ENCODE measurements at places on chromosomes 16 and 17.

DNA sequence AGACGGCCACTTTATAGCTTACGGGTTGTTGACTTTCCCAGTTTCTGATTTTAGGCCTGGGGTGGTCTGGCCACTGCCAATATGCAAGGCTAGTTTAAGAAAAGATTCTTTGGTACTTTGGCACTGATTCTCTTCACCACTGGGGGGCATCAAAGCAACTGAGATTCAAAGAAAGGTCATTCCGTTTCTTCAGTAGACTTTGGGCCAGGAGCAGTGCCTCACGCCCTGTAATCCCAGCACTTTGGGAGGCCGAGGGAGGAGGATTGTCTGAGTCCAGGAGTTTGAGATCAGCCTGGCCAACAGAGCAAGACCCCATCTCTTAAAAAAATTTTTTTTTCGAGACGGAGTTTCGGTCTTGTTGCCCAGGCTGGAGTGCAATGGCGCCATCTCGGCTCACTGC, 53.0 kb downstream of the RPA1 start:
- no peak for DNase-seq

GRCh38 chr17:36136036-36136435, 32.4 kb downstream of the CCL4 start:
- DNase-seq = no peak

- peak; percentile 10 for DNase-seq
Observed at GRCh38 chr16:11914210-11915113, 1.3 kb downstream of the GSPT1 start.

DNA sequence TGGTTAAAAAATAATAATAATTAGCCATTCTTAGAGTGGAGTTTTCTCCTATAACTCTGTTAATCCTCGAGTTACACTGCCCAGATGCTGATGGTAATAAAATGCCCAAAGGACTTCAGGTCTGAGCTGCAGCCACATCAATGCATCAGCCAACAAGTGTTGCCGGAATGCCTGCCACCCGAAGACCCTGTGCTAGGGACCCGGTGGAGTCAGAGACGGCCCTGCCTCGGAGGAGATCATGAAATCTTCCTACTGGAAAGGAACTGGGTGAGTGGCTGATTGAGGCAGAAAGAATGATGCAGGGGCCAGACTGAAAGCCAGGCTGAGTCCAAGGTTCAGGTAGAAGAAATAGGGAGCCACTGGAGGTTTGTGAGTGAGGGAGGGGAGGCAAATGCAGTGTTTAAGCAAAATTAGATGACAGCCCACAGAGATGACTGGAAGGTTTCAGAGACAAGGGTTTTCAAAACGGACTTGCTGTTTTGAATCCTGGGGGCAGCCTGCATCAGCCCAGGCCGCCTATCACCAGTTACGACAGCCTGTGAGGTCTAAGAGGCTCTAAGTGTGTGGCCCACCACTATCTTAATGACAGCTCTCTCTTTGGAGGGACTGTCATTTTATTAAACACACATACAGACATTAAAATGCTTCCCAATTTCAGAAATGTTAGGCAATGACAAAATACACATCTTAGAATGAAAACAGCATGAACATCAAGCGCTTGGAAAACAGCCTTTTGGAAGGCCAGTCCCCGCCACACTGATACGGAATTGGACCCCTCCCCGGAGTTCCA, 100.0 kb downstream of the ZNF423 start:
- DNase-seq = no peak

DNA sequence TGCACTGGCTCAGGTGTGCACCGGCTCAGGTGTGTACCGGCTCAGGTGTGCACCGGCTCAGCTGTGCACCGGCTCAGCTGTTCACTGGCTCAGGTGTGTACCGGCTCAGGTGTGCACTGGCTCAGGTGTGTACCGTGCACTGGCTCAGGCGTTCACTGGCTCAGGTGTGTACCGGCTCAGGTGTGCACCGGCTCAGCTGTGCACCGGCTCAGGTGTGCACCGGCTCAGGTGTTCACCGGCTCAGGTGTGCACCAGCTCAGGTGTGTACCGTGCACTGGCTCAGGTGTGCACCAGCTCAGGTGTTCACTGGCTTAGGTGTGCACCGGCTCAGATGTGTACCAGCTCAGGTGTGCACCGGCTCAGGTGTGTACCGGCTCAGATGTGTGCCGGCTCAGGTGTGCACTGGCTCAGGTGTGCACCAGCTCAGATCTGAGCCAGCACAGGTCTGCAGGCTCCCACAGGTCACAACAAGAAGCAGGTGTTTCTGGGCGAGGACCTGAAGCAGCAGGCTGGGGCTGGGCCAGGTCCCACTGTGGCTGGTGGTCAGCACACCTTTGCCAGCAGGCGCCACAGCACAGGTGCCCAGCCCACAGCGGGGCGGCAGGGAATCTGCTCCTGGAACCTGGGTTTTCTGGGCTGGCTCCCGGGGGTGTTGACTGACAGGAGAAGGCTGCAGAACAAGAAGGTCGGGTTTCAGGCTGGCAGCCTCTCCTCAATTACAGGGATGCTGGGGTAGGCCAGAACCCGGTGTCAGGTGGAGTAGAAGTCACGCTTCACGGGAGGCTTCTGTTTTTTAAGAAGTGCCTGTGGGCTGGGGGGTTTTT, 17.2 kb downstream of the METRNL start:
- DNase-seq = no peak

GRCh38 chr16:30372038-30372712, 1.9 kb upstream of the TBC1D10B start:
- DNase-seq = no peak

DNA sequence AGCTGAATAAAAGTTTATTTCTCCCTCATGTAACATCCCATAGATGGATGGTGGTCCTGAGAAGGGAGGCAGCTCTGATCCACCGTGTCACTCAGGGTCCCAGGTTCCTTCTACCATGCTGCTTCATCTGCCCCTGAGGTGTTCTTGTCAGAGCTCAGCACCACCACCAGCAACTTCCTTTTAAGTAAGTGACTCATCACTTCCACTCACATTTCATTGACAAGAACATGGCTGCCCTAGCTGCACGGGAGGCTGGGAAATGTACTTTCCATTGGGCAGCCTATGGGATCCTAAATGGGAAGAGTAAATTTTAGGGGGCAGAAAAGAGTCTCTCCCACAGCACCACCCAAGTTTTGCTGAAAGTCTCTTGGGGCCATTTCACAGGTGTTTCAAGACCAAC, 134.7 kb downstream of the USP31 start:
- no peak for DNase-seq

All from stimulated activated CD8-positive, alpha-beta memory T cell treated with anti-CD3 and anti-CD28 coated beads, Interleukin-15, amount 100 ng/mL, for 24 hours (primary cell).